Activated effector memory CD4-positive, alpha-beta T cell treated with Interleukin-2 at 50 U/mL for 16 hours (primary cell): ENCODE measurements at places on chromosomes 11 and 22.

DNA sequence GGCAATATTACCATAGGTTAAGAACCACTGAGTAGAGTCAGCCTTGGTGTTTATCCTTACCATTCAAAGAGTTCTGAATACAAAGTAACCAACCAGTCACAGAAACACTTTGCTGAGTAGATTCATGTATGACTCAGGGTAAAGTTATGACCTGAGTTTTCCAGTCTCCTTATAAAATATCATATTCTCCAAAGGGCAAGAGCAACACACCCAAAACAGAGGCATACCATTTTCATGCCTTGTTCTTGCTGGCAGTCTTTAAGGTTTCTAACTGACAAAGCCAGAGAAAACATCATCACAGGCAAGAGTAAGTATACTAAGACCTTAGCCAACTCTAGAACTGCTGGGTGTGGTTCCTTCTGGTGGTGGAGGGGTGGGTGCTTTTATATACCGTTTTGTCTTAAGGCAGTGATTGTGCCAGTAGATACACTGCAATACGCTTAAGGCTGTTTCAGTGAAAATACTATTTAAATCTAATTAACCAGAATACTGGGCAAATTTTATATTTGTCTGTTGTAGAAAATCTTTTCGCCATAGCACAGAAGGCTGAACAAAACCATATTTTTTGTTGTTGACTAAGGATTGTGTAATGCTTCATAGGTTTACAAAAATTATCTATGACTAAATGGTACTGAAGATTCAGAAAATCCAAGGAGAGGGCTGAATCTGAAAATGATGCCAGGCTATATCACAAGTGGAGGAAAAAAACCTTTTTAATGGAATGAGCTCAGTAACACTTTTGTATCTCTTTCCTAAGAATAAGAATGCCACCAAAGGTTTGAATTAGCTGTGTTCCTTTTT lies 3.0 kb downstream of the ATL3 start:
- no peak for DNase-seq

DNA sequence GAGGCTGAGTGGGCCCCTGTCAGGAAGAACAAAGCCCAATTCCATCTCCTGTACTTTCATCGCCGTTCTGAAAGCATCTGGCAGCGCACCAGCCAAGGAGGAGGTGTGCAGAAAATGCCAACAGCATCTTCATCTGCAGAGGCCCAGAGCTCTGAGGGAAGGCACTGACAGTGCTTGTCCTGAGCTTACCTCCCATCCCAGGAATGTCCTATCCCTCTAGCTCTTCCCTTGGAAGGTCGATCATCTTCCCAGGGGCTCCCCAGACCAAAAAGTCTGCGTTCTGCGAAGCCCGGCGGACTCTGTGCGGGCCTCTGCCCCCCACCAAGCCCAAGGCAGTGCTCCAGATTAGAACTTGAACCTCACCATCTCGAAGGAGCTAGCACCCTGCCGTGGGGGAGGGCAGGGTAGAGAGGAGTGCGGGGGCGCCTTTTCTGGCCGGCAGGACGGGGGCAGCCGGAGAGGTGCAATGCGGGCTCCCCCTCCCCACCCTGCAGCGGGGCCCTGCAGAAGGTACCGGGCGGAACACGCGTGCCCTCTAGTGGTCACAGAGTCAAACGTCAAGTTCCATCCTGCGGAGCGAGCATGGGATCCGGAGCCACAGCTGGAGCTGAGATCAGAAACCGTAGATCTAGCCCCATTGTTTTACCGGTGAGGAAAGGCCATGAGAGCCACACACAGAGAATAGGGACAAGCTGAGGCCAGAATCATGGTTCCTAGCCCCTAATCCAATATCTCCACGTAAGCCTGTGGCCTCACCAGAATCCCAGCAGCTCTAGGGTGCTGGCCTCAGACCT lies 5.0 kb downstream of the SCN2B start:
- DNase-seq = peak; percentile 53

GRCh38 chr11:70549386-70549785 lies 151.1 kb downstream of the CTTN start:
- no peak for DNase-seq

GRCh38 chr11:12717851-12718291 lies 43.6 kb downstream of the TEAD1 start:
- DNase-seq = no peak

DNA sequence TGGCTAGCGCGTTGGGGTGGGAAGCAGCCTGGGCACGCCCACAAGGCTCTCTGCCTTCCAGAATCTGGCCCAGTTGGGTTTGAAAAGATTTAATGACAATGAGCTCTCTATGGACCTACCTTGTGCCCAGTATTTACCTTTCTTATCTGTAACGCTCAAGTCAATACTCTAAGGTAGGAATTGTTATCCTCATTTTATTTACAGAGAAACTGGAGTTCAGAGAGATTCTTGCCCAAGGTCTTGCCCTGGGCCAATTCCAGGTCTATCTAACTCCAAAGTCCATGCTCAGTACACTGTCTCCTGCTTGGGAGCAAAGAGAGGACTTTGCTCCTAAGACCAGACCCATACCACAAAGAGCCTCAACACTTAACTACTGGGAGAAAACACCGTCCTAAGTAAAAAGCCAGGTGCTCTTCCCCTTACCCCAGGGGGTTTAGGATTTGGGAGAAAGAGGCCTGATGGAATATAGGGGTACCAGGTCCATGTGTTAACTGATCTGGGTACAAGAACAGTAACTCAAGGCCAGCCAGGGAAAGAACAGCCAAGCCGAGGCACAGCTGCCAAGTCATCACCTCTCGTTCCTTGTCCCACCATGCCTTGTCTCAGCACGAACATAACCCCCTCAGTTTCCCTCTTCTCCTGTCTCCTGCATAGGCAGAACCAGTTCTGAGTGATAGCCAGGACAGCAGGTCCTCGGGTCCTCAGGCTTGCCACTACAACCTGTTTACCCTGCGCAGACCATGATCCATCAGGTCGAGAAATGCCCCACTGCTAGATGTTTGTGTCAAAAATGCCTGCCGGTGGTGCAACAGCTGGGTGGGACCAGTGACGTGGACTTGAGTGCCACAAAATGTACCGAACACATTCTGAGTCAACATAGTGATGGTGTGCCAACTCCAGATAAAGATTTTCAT lies 14.6 kb downstream of the APOA4 start:
- DNase-seq = no peak

DNA sequence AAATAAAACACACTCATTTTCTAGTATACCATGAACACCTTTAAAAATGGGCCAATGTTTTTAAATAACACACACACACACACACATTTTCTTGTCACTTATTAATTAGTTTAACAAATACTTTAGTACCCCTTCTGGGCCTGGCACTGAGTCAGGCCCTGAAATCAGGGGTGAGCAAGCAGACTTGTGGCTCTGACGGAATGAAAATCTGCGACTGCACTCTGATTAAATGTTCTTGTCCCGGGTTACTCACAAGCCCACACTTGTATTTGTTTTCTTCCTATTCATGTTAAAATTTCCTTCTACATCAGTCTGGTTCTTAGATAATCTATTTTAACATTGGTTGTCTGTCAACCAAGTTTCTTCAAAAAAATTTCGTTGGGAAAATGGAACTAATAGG lies 43.0 kb upstream of the PDGFD start:
- no peak for DNase-seq

DNA sequence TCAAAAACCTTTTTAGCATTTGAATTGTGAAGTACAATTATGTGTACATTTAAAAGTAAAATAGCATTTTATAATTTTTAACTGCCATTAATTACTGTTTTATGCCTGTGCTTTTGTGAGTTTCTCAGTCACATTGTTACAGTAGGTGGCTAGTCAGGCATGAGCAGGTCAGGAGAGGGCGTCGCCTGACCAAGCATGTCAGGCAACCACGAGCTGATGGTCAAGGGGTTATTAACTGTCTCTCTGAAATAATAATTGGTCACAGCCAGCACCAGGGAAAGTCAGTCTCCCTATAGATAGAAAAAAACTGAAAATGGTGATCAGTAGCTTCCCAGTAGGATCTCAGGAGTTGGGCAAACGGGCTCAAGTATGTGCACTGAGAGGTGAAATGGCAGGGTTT lies 19.4 kb upstream of the CCDC81 start:
- DNase-seq = no peak

DNA sequence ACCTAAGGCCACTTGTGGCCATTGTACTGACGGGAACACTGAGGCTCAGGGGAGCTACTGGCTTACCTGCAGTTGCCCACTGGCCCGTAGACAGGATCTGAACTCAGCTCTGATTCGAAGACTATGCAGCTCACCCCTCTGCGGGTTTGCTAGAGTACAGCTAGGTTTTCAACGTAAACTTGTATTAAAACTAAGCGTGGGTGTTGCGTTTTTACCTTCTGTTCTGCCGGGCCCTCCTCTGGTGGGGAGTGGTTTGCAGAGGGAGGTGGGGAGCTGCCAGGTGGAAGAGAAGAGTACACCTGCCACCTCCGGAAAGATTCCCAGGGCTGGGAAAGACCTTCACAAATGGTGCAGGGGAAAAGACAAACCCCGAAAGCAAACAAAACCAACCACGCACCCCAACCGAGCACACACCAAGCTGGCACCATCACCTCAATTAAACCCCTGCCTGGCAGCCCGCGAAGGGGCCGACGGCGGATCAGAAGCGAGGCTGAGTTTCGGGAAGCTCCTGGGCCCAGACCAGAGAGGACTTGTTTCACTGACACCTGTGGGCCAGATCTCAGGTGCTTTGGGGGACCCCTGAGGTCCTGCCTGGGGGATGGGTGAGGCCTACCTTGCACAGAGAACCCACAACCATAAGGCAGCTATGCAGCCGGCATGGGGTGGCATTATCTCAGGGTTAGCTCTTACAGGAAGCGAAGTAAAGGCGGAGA lies 37.7 kb downstream of the SHISAL1 start:
- no peak for DNase-seq

DNA sequence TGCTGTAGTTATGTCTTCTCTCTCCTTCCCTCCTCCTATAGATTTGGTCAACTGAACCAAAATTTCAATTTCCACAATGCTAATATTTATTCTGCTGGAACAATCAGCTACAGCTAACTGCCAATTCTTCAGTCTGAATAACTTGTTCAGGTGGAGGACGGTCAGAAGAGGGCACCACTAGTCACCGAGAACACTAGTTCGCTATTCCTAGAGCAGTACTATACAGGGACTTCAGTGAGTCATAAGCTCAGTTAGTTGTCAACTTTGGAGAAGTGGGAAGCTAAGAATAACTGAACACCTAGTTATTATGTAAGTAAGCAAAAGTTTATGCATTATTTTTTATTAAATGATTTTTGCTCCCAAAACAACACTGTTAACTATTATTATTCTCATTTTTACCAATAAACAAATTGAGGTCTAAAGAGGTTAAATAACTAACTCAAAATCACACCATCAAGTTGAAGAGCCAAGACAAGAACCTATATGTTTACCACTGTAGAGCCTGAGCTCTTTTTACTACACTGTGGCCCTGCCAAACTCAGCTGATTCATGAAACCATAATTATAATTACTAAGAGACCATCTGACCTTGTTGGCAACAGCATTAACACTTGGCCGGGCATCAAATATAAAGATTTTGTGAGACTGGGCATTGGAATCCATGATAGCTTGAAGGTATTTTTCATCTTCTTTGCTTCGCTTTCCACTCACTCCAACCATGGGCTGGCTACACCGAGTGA lies 59.0 kb downstream of the CEP57 start:
- no peak for DNase-seq

- DNase-seq = no peak
These were observed 419 bp downstream of the ANKRD54 start for GRCh38 chr22:37843741-37844089.

- no peak for DNase-seq
These were observed 31.3 kb upstream of the TEAD1 start for GRCh38 chr11:12642806-12643428.

- DNase-seq = no peak
These were observed 12.6 kb downstream of the SELENOM start for GRCh38 chr22:31094741-31095140.

DNA sequence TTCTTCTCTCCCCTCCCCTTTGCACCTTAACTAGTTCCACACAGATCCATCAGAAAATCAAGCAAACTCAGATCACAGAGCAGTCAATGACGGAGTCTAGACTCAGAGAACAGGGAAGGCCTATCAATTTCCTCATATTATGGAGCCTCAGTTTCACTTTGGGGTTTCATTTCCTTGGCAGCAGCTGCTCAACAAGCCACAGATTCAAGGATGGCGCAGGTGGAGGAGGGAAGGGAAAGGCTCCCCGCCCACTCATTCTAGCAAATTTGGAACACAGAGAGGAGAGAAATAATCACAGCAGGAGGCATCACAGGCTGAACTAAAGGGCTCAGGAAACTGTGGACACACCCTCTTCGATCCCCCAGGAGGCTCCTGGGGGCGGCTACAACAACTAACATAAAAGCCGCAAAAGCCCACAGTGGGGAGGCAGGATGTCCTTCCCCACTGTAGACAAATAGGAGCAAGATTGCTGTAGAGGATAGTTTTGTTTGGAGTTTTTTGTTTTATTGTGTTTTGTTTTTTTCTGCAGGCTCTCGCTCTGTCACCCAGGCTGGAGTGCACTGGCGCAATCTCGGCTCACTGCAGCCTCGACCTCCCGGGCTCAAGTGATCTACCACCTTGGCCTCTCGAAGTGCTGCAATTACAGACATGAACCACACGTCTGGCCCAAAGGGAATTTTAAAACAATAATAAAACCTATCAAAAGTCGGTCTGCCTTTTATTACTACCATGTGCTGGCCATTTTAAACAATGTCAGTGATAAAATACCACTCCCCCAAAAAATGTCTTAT lies 3.4 kb downstream of the PLAAT3 start:
- no peak for DNase-seq

GRCh38 chr11:65606876-65607613 lies 7.0 kb downstream of the MAP3K11 start:
- DNase-seq = no peak
